Stimulated activated CD4-positive, alpha-beta T cell treated with anti-CD3 and anti-CD28 coated beads, TNF-alpha, amount 100 ng/mL, for 1 hour (primary cell): ENCODE measurements at places on chromosomes 16 and 17.

DNA sequence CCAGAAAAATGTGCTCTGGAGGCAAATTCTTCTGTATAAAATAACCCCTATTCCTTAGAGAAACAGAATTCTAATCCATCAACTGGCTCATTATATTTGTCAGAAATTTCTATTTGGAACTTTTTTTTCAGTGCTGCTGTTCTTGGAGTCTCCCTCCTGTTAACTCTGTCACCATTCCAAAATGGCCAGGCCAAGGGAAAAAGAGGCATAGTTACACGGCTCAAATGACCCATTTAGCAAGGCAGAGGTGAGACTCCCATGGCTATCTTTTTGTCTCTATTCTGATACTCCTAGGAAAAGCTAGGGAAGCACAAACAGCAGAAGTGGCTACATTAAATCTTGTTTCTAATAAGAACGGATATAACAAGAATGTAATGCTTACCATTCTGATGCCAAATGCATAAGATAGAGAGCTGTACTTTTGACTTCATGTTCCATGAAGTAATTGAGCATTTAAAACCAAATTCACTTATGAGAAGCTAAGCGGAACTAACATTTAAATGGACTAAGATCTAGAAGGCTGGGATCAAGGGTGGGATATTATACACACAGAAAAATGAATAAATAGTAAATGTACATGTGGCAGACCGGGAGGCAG lies 64.4 kb upstream of the CORO6 start:
- DNase-seq: no peak

DNA sequence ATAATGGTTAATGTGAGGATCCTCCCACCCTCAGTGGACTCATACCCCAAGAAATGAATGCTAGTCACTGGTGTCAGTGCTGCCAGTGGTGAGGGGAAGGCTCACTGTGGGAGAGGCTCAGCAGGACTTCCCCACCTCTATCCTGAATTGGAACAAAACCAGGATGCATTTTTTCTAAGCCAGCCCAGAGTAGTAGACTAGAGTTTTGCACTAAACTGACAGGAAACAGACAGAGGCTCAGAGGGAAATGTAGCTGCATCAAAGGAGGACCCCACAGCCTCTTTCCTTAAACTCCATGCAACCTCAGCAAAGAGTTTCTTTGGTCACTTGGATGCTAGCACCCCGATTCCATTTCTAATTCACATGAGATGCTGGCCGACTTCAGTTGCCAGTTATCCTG lies 10.7 kb upstream of the SKAP1 start:
- no peak for DNase-seq

DNA sequence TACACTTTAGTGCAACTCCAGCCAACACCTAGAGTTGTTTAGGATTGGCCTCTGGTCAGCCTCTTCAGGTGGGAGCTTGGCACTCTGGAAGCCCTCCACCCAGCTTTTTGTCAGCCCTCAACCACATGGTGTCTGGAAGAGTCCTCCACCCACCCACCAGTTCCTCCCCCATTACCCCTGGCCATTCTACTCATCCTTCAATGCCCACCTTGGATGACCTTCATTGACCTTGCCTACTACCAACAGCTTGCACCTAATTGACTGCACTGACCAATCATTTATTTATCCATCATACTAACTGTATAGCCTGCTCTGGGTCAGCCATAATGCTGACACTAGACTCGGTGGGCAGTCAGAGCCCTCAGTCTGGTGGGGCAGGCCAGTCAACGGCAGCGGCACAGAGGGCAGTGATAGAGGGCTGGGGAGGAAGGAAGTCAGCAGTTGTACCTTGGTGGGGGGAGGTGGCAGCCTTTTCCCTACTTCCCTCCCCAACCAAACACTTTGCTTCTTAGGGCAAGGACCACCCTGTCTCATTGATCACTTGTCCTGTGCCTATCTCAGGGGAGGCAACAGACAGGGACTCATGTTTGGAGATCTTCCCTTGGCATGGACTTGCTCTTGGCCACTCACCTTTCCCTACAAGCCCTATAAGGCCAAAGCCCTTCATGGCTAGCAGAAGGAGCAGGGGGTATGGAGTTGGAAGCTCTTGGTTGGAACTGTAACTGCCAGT lies 29.3 kb downstream of the SLC13A5 start:
- DNase-seq: no peak

GRCh38 chr16:55189224-55189623 lies 134.8 kb upstream of the IRX6 start:
- DNase-seq: no peak

- no peak for DNase-seq
Observed at GRCh38 chr17:35953720-35954119, 10.2 kb upstream of the LYZL6 start.

GRCh38 chr17:9865586-9865985 lies 39.5 kb downstream of the RCVRN start:
- DNase-seq: no peak
